ENCODE measurements at places on chromosomes 3 and 15. TPM values are rescaled to one million over a fixed set of nuclear protein-coding genes. Genes with fewer than 3 reads are reported as not detected.

Gene ERICH6
- 0.09 TPM for total RNA-seq

DNA sequence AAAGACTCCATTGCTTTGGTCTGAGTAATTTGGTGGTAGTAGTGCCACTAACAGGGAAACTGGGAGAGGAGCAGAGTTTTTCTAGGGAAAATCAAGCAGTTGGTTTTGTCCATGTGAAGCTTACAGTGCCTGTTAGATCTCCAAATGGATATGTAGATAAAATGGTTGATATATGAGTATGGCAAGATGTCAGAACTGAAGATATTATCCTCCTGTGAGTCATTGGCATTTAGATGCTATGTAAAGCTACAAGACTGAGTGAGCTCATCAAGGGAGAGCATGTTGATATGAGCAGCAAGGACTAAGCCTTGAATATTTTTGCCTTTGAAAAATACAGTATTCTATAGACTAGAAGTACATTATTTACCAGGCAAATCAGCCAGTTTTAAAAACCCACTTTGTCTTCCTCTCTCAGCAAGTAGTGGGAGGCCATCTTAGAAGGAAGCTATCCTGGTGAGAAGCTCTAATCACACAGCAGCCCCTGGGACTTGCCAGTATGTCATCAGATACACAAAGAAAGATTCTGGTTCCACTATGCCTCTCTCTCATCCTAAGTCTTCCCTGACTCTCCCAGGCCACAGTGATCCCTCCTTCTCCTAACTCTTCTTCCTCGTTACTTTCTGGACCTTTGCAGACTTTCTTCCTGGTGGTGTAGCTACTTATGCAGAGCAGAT, 77.4 kb upstream of the ANKRD28 start:
- H3K4me3 ChIP-seq = no peak overlapping the region
- DNase-seq = peak; percentile 77

GRCh38 chr3:157373783-157374182, 62.9 kb upstream of the PTX3 start:
- peaks cover 19% of the 10 kb centered on the region for H3K4me1 ChIP-seq
- H3K27ac ChIP-seq = peak overlapping the region; percentile 34
- H3K4me3 ChIP-seq = no peak overlapping the region
- H3K27me3 ChIP-seq = no peaks in the 10 kb centered on the region
- no peaks in the 10 kb centered on the region for H3K36me3 ChIP-seq

DNA sequence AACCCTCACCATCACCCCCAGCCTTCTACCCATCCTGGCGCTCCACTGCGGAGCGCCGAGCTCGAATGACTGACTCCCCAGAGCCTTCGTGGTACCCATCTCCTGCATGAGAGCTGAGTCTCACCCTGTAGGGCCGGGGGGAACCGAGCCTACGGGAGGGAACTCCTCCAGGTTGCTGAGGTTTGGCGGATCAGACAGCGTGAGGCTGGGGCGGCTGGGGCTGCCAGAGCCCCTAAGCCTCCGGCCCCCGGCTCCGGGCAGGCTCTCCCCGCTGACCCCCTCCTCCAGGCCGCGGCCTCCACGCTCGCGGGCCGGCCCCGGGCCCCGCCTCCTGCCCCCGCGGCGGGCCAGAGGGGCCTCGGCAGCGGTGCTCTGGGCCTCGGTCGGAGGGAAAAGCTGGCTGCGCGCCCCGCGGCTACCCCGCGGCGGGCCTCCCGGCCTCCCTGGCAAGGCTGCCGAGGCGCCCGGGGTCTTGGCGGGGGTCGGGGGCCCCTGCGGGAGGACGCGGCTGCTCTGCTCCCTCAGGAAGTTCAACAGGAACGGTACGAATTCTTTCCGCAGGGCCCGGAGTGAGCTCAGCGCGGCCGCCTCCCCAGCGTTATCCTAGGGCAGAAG, 643 bp downstream of the CDAN1 start:
- H3K27me3 ChIP-seq = no peaks in the 10 kb centered on the region
- peaks cover 10% of the 10 kb centered on the region for H3K4me1 ChIP-seq
- H3K4me3 ChIP-seq = peak overlapping the region; percentile 83
- peak overlapping the region; percentile 59 for H3K27ac ChIP-seq

DNA sequence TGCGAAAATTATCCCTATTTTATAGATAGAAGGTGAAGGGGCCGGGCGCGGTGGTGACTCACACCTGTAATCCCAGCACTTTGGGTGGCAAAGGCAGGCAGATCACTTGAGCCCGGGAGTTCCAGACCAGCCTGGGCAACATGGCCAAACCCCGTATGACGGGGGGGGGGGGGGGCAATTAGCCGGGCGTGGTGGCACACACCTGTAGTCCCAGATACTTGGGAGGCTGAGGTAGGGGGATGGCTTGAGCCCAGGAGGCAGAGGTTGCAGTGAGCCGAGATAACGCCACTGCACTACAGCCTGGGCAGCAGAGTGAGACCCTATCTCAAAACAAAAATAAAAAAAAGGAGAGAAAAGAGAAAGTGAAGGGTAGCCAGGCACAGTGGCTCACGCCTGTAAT, 1.4 kb downstream of the AAGAB start:
- H3K4me3 ChIP-seq = peak overlapping the region; percentile 96
- peak overlapping the region; percentile 98 for H3K27ac ChIP-seq
- DNase-seq = no peak
- H3K36me3 ChIP-seq = no peaks in the 10 kb centered on the region

DNA sequence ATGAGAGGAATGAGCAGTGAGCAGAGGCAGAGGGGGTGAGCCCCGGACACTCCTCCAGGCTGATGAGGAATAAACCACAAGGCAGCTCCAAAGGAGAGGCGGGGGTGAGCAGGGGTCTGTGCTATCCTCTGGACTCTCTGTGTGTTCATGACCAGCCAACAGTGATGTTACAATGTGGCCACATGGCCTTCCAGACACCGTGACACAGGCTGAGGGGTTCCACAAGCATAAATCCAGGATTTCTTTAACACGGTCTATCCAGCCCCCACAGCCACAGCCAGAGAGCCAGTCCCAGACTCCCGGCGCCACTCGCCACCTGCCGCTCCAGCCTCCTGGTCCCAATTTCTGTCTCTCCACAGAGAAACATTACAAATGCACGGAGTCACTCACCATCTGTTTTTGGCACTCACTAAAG, 24.4 kb downstream of the XXYLT1 start:
- no peak for DNase-seq
- no peaks in the 10 kb centered on the region for H3K36me3 ChIP-seq
- no peak overlapping the region for H3K4me3 ChIP-seq
- no peak overlapping the region for H3K27ac ChIP-seq
